HFF-Myc (cell line): ENCODE measurements at places on chromosomes 6 and 20.
A peak's percentile ranks its signal among the peaks of the same experiment; 100 is the strongest.

DNA sequence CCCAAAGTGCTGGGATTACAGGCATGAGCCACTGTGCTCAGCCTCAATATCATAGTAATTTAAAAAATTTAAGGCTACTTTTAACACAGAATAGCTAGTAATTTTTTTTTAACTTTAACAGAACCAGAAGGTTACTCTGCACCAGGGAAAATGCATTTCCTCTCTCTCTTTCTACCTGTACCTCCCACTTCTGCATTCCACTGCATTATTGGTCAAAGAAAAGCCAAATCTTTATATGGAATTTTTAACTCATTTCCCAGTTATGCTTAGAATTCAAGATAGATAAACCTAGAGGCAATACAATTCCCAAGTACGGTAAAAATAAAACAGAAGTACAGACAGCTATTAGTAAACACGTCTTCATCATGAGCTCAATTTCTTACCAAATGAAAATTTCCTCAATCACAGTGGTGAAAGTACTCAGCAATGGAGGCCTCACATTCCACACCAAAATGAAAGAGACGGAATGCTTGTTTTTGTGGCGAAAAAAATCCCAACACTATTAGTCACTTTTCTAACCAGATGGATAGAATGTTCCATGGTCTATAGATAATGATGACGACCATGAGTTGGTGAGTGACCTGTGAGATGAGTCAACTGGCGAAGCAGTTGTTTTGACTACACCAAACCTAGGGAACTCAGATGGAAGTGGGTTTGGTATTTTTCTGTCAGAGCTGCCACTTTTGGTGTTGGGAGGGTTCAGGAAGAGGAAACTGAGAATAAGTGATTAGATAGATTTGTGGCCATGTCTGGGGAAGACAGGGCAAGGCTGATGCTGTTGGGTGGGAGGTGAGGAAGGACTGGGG lies 104.7 kb upstream of the SGK1 start:
- DNase-seq = peak; percentile 88

GRCh38 chr6:163883984-163884383 lies 469.5 kb downstream of the QKI start:
- DNase-seq = no peak

DNA sequence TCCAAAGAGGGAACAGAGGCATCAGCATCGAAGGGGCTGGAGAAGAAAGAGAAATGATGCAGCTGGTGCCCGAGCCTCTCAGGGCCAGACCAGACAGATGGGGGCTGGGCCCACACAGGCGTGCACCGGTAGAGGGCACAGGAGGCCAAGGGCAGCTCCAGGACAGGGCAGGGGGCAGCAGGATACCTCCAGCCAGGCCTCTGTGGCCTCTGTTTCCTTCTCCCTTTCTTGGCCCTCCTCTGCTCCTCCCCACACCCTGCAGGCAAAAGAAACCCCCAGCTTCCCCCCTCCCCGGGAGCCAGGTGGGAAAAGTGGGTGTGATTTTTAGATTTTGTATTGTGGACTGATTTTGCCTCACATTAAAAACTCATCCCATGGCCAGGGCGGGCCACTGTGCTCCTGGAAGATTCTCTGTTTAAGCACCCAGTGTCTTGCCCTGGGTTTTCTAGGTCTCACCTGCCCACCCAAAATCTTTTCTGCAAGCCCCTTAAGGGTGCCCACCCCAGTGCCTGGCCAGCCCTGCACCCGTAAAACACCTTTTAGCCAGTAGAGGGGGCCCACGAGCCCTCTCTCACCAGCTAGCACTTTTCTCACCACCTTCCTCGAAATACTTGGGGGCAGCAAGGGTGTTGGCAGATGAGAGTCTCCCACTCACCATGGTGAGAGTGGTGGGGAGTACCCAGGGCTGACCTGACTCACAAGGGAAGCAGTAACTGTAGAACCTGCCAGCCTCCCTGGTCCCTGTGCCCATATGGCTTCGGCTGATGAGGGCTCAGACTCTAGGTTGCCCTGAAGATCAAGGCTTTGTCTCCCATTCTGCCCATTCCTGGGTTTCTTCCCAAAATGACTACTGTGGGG lies 35.7 kb upstream of the ID1 start:
- no peak for DNase-seq

DNA sequence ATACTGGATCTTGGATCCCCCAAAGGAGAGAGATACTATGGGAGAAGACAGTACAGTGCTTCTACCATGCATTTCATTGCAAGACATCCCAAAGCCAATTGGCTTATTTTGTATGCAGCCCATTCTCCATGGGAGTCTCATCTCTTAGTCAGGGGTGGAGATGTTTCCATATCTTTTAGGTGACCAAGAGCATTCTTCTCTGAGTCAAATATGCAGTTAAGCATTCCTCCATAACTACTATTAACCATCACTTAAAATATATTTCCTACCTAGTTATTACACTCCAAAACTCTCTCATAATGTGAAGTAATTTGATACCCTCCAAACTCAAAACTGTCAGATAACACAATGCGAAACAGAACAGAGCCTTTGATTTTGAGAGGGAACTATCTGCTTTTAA lies 542.6 kb downstream of the HDGFL1 start:
- DNase-seq = no peak

- DNase-seq = no peak
Observed at GRCh38 chr6:45737331-45738056, 278.2 kb downstream of the CLIC5 start.

DNA sequence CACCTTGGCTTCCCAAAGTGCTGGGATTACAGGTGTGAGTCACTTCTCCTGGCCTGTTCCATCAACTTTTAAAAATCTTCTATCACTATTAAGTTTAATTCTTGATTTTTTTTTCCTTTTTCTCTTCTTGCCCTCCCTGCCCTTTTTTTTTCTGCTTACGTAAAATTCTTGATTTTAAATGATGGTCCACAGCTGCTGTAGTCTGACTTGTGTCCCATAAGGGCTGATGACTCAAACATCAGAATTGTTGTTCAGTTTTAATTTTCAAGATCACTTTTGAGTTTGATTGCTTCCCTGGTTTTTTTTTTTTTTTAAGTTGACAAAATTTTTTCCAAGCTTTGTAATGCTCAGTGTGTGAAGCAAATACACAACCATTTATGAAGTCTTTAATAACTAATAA lies 61.9 kb downstream of the CBFA2T2 start:
- DNase-seq = no peak

GRCh38 chr6:135230711-135231468 lies 49.8 kb downstream of the MYB start:
- DNase-seq = no peak
